ENCODE measurements at places on chromosomes 4 and X.

- no peak for DNase-seq
These were observed 273.7 kb upstream of the DIAPH2 start for GRCh38 chrX:96410927-96411326.

DNA sequence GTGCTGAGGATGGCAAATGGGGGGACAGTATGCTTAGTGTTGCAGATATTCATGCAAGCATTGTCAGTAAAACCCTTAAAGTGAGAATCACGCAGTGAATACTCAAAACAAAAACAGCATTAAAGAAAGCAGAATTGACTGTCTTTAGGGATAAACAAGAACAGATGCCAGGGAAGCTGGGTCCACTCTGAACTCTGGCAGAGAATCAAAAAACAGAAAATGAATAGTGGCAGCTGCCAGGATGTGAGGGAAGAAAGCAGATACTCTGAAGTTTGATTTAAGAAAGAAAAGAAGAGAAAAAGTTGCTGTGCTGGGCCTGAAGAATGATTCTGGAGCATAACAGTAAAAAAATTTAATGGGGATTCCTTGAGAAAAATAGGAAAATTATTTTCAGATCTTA is 131.5 kb downstream of the GABRA2 start:
- DNase-seq: no peak

- peak; percentile 42 for DNase-seq
These were observed 19.7 kb upstream of the SPON2 start for GRCh38 chr4:1192091-1192492.

GRCh38 chr4:89283226-89284009 is 24.2 kb downstream of the GPRIN3 start:
- DNase-seq: peak; percentile 90

- peak; percentile 35 for DNase-seq
These were observed 80.0 kb downstream of the ARSJ start for GRCh38 chr4:113899271-113900070.

GRCh38 chr4:38119668-38120385 is 159.6 kb downstream of the PTTG2 start:
- DNase-seq: no peak

DNA sequence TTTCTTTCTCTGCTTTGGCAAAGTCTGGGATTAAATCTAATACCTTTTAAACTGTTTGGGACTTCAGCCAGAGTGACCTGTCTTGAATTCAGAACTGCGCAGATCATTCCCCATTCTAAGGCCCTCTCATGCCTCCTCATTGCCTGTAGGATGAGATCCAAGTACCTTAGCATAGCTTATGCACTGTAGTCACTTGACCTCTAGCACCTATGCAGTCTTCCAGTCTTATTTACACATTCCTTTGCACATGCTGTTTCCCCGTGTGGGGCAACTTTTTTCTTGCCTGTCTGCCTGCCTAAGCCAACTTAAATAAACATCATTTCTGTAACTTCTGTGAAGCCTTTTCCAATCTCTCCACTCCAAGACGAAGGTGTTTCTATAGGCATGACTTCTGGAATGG is 68.4 kb downstream of the AR start:
- no peak for DNase-seq

GRCh38 chr4:158016511-158016910 is 156.3 kb downstream of the GASK1B start:
- DNase-seq: no peak

GRCh38 chr4:72119946-72120345 is 88.1 kb downstream of the NPFFR2 start:
- DNase-seq: no peak

- DNase-seq: no peak
These were observed 688 bp downstream of the GPR101 start for GRCh38 chrX:137032841-137033773.

DNA sequence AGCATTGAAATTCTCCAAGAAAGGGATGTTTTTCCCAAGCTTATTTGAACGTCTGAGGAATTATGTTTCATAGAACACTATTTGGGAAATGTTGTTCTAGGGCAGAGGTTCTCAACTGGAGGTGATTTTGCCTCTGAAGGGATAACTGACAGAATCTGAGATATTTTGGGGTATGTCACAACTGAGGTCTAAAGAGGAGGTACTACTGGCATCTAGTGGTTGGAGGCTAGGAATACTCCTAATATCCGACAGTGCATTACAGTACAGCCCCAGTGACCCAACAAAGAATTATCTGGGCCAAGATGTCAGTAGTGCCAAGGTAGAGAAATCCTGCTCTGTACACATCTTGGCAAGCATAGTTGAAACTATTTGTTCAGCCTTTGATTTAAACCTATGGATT is 6.4 kb downstream of the HSPA4L start:
- DNase-seq: peak; percentile 8

DNA sequence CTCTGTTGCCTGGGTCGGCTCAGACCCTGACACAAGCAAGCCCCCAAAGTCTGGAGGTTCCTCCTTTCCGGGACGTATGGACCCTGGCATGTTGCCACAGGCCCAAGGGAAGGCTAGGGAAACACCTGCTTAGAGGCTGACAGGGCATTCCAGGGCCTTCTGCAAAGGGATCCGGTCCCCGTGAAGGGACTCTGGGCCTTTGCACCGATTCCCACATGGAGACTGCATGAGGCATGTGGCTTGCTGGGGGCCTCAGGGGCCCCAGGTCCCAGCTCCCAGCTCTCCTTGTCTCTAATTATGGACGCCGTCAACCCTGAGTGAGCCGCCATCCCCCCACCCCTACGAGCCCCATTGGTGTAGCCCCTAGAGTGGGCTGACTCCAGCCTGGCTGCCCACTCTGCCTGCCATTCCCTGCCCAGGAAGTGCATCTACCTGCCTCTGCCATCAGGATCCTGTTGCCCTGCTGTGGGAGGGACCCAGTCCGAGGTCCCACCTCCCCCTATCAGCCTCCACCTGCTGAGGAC is 4.2 kb upstream of the RGS12 start:
- DNase-seq: no peak

DNA sequence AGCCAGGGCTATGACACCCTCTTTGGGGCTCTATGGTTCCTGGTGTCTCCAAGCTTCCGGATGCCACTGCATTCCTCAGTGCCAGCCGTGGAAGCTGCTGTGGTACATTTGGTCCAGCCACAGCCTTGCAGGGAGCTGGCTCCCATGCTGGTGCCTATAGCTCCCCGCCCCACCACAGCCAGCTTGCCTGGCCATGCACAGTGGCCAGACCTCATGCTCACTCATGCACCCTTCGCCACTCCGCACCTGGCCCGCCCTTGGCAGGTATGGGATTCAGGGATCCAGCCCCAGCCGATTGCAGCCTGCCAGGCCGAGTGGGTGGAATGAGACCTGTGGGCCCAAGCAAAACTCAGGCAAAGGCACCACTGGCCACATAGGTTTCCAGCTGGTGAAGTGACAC is 354.8 kb downstream of the GRIA2 start:
- DNase-seq: no peak

GRCh38 chr4:81215931-81216330 is 909 bp upstream of the PRKG2 start:
- no peak for DNase-seq

- no peak for DNase-seq
These were observed 766.1 kb downstream of the KCTD8 start for GRCh38 chr4:43682551-43682950.

- no peak for DNase-seq
These were observed 59.9 kb upstream of the CDKN2AIP start for GRCh38 chr4:183384516-183384915.
